ENCODE measurements at places on chromosomes 2 and 18.
A peak's percentile ranks its signal among the peaks of the same experiment; 100 is the strongest.

- peak; percentile 39 for DNase-seq
These were observed 121.8 kb downstream of the MAIP1 start for GRCh38 chr2:200077210-200077650.

DNA sequence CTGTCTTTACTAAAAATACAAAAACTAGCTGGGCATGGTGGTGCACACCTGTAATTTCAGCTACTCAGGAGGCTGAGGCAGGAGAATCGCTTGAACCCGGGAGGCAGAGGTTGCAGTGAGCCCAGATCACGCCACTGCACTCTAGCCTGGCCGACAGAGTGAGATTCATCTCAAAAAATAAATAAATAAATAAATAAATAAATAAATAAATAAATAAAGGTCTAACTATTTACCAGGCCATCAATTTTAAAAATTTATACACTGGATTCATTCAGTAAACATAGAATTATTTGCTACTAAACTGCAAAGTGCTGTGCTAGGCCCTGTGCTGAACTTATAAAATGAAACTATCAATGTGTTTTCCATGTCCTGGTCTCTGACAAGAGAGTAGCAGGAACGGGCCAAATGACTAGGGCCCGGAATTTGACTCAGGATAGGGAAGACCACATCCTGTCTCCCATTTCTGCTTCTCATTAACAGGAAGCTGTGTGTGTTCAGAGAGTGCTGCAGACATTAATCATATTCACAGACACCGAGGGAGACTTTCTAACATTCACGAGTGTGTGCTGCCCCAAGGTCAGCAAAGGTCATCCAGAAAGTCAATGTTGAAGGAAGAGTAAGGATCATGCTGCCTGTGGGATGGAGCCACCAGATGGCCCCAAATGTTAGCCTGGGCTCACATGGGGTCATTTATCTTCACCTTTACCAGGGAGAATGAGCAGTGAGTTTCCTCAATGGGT is 95.8 kb downstream of the SPP2 start:
- no peak for DNase-seq

GRCh38 chr2:10947446-10948187 is 35.9 kb downstream of the KCNF1 start:
- DNase-seq = no peak

DNA sequence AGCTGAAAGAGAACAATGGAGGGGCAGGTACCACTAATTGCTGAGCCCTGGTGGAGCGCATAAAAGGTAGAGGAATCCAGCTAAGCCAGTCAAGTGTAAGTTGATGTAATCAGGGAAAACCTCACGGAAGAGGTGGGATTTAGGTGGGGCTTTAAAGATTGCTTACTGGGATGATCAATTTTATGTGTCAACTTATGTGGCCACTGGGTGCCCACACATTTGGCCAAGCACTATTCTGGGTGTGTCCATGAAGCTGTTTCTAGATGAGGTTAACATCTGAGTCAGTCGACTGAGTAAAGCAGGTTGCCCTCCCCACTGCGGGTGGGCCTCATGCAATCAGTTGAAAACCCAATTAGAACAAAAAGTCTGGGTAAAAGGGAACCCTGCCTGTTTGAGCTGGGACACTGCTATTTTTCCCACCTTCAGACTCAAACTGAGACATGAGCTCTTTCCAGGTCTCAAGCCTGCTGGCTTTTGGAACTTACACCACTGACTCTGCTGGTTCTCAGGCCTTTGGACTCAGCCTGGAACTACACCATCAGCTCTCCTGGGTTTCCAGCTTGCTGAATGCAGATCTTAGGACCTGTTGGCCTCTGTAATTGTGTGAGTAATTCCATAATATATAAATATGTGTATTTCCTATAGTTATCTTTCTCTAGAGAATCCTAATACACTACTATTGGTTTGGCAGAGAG is 67.3 kb downstream of the MYO5B start:
- DNase-seq = no peak

GRCh38 chr2:235054919-235055318 is 103.1 kb downstream of the SH3BP4 start:
- no peak for DNase-seq

DNA sequence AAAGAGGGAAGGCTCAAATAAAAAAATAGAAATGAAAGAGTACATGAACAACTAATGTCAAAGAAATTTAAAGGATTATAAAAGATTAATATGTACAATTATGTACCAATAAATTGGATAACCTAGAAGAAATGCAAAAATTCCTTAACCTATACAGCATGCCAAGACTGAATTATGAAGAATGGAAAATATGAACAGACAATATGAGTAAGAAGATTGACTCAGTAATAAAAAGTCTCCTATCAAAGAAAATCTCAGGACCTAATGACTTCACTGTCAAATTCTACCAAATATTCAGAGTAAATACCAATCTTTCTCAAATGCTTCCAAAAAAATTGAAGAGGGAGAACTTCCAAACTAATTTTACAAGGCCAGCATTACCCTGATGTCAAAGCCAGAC is 120.2 kb upstream of the SPOPL start:
- DNase-seq = no peak

GRCh38 chr2:144396318-144396717 is 123.6 kb downstream of the ZEB2 start:
- DNase-seq = no peak

- DNase-seq = no peak
These were observed 51.2 kb upstream of the GLI2 start for GRCh38 chr2:120684289-120685065.

GRCh38 chr2:53051157-53051556 is 716.4 kb upstream of the CHAC2 start:
- DNase-seq = no peak

GRCh38 chr2:46942143-46942526 is 26.5 kb upstream of the MCFD2 start:
- peak; percentile 29 for DNase-seq

DNA sequence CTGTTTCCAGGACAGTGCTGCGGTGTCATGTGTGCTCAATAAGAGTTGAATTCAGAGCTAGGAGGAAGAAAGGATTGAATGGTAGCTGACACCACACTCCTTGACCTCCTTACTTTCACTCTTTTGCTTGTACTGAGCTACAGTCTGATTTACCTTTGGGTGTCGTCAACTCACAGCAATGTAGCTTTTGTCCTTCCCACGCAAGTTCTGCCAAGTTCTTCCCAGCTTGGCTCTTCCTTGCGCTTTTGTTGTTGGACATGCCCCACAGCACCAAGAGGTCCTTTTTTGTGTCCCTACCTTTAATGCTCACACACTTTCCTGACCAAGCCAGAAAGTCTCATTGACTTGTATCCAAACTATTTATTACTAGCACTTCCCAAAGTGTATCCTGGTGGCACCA is 38.3 kb upstream of the ITGB6 start:
- no peak for DNase-seq

- no peak for DNase-seq
These were observed 60.8 kb downstream of the RBM43 start for GRCh38 chr2:151200844-151201243.

DNA sequence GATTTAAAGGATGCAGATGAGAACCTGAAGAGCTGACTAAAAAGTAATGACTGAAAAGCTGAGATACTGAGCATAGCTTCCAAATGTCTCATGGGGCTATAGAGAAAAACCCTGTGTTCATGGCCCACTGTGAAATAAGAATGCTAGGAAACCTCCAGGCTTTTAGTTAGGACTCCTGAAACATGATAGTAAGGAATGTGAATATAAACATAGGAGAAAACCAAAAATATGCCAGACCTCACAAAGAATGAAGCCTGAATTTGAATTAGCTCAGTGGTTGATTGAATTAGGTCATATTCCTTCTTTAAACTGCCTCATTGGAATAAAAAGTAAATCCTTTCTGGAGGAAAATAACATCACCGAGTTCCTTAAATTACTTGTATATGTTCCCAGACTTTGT is 194.5 kb upstream of the NXPH2 start:
- DNase-seq = no peak

- no peak for DNase-seq
These were observed 467.6 kb downstream of the NYAP2 start for GRCh38 chr2:225867071-225867470.

- DNase-seq = no peak
These were observed 62.3 kb upstream of the C2orf15 start for GRCh38 chr2:99079226-99079625.

DNA sequence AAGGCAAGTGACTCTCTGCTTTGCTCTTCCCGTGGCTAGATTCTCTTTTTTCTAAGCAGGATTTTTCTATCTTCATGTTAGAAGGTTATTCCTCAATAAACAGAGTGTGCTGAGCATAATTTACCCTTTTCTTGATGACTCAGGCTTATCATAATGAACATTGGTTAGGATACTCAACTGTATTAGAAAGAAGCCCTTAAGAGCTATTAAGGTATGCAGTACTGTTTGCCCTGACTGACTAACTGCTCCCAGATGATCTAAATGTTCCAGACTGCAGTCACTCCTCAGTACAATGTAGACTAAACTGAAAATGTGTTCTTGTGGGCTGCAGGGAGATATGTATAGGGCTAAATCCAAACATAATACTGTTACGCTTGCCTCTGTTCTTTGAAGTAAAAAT is 687.8 kb downstream of the NUP35 start:
- no peak for DNase-seq

GRCh38 chr18:76472829-76473228 is 22.2 kb downstream of the ZNF516 start:
- DNase-seq = no peak

GRCh38 chr2:120287183-120288015 is 34.7 kb downstream of the RALB start:
- no peak for DNase-seq

DNA sequence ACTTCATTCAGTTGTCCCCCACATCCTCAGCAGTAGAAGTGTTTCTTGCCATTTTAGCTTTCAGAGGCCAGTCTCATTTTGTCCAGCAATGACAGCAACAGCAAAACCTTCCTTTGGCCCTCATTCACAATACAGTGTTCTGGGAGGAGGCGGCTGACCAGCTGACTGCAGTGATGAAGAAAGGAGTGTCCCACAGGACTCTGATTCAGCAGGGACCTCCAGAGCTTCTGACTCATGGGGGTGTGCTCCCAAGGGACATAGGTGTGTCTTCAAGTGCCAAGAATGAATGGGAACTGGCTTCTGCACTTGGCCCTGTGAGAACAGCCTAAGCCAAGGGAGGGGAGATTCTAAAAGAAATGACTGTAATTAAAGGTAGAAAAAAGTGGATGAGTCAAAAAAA is 147.0 kb upstream of the PELI1 start:
- DNase-seq = no peak

- no peak for DNase-seq
These were observed 63.1 kb downstream of the METTL4 start for GRCh38 chr18:2508155-2508554.

- DNase-seq = no peak
These were observed 55.5 kb upstream of the ST6GAL2 start for GRCh38 chr2:106941372-106941993.

- DNase-seq = no peak
These were observed 966 bp upstream of the OXER1 start for GRCh38 chr2:42764901-42765300.

GRCh38 chr2:112140899-112141625 is 2.9 kb downstream of the FBLN7 start:
- DNase-seq = no peak

DNA sequence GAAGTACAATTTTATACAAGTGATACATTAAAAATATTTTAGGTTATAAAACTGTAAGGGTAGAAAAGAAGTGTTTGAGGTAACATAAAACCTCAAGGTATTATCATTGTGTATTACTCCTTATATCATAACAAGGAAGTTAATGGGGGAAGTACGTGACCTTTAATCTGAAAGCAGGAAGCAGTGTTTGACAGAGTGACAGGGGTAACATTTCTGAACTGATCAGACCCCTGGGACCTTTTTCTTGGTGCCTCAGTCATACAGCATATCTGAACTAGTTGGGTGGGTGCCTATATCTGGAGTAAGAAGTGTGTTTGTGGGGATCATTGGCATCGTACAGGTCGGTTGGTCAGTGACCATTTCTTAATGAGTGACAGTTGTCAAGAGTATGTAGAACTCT is 43.0 kb downstream of the MALT1 start:
- DNase-seq = no peak

- DNase-seq = no peak
These were observed 35.6 kb upstream of the LPIN1 start for GRCh38 chr2:11710632-11711353.

- DNase-seq = no peak
These were observed 126.2 kb downstream of the TRIB2 start for GRCh38 chr2:12842917-12843316.

- DNase-seq = peak; percentile 38
These were observed 318.7 kb upstream of the NCKAP5 start for GRCh38 chr2:133886735-133887675.

GRCh38 chr2:176003958-176004357 is 1.9 kb upstream of the LNPK start:
- no peak for DNase-seq

DNA sequence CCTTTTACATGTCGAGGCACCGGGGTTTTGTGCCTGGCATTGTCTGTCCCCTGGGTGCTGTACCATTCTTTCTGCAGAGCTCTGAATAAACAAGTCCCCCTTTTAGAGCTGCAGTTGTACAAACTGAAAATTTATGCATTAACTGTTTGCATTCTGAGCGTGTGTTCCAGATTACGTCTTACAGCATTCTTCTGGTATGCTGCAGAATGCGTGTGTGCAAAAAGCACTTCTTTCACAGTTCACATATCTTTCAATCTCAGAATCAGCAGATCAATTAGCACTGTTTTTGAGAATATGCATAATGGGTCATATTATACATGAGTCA is 27.5 kb downstream of the MEIS1 start:
- no peak for DNase-seq

All from NCI-H510A treated with DMSO at 0.1 percent for 48 hours (cell line).